ENCODE measurements at places on chromosomes 5 and 9.

DNA sequence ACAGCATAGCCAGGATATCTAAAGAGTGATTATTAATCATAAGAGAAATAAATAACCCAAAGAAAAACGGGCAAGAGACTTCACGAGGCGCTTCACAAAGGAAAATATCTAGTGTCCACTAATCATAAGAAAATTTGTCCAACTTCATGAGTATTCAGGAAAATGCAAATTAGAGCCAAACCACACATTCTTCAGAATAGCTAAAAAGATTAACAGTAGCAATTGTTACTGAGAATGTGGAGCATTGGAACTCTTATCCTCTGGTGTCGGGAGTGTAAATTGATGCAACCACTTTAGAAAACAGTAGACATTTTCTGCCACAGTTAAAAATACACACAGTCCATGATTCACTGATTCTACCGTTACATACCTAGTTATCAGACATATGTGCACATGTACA, 145.7 kb downstream of the CWC27 start:
- DNase-seq = no peak

- no peak for DNase-seq
Measured at GRCh38 chr5:60207040-60207439, 313.5 kb upstream of the PDE4D start.

DNA sequence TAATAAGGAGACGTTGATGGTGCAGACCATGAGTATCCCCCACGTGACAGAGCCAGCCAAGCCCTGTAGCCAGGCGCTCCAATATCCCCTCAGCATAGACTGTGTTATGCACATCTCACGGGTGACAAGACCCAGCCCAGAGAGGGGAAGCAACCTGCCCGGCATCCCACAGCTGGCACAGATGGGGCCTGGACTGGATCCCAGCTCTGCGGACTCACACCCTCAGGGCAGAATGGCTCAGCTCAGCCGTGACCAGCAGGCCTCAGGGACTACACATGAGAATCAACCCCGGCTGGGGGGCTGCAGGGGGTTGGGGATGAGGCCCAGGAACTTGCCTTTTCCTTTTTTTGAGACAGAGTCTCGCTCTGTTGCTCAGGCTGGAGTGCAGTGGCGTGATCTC, 11.7 kb downstream of the FIBCD1 start:
- DNase-seq = no peak

DNA sequence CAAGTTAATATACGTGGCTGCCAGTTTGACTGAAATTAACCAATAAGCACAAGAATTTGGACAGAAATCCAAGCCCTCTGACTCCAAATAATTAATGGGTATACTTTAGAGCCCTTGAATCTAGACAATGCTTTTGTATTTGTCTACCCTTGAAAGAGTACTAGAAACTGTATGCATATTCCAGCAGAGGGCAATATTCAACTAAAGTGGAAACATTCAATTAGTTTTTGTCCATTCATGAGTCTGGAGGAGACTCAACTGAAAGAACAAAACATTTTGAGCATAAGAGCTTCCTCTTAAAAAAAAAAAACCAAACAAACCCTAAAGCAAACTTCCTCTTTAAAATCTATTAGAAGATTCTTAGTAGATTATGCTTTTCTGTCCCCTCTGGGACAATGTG, 157.8 kb downstream of the ARHGEF28 start:
- DNase-seq = no peak

- DNase-seq = no peak
Measured at GRCh38 chr5:34037726-34038125, 5.3 kb downstream of the C1QTNF3 start.

GRCh38 chr9:97487107-97487506, 14.4 kb upstream of the TMOD1 start:
- no peak for DNase-seq

DNA sequence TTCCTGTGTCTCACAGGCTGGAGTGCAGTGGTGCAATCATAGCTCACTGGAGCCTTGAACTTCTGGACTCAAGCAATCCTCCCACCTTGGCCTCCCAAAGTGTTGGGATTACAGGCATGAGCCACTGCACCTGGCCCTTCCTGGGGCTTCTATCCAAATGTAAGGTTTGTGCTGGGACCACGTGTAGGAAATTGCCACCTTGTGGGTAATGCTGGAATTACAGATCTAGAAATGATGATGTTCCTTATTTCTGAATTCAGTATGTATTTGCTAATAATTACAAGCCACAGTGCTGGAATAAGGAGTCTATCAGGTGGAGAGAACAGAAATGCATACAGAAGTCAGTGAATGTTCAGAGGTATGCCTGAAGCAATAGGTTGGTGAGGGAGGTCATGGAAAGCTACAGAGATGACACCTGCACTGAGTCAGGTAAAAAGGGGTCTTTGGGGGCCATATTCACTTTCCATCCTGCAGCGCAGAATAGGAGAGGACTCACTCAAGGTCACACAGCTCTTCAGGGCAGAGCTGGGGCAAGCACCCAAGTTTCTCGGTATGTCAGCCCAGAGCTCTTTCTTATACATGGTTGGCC, 8.8 kb upstream of the IGFBPL1 start:
- DNase-seq = no peak

- DNase-seq = no peak
Measured at GRCh38 chr9:10438955-10439354, 173.8 kb downstream of the PTPRD start.

DNA sequence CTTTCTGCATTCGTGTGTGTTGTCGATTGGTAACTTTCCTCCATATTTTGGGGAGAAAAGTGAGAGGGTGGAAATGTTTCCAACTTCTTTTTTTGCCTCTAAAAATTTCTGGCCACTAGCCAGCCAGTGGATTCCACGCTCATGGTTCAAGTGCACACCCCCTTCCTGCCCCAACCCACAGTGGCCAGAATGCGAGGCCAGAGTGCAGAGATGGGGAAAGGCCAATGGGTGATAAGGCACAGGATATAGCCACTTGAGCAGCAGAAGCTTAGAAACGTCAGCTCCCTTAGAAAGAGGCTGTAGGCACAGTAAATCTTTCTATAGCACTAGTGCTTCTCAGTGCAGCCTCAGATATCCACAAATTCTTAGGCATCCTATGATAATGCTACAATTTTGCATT, 75.8 kb upstream of the ADRB2 start:
- no peak for DNase-seq

DNA sequence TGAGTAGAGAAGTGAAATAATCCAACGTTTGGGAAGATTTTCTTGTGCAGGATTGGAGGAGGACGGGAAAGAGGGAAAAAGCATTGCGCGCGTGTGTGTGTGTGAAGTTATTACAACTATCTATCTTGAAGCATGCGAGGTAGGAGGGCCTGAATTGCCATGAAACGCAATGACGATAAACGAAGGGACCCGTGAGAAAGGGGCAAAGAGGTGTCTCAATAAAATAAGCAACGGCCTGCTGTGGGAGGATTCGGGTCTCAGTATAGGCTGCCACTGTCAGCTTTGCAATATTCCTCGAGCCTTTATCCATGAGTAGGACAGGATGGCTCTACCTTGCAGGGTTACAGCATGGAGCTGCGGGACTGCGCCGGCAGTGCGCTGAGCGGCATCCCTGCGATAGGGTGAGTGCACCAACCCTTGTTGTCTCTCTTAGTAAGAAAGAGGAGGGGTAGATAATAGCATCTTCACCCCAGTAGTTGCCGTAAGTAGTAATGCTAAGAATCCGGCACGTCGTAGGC, 631 bp upstream of the RCL1 start:
- DNase-seq = no peak

DNA sequence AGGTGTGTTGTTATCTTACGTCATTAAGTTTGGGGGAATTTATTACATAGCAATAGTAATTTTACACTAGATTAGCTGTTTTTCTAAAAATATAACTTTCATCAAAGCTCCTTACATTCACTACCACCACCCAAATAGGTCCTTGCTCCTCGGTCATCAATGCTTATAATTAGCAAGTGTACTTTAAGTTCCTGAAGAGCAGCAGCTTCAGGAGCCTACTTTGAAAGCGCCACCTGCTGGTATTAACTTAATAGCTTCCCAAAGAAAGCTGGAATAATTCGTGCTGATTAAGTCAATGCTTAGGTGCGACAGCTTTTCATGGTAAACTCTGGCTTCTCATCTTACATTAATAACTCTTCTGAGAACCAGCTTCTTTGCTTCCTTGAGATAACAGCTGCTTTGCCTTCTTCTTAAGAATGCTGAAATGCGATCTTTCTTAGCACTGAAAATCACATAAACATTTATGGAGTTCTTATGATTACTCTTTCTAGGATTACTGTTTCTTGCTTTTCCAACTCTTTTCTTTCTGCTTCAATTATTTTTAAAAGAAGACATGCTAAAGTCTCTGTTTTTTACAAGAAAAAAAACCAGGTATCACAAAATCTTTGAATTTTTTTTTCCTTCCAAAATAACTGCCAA, 10.0 kb upstream of the C5 start:
- no peak for DNase-seq

DNA sequence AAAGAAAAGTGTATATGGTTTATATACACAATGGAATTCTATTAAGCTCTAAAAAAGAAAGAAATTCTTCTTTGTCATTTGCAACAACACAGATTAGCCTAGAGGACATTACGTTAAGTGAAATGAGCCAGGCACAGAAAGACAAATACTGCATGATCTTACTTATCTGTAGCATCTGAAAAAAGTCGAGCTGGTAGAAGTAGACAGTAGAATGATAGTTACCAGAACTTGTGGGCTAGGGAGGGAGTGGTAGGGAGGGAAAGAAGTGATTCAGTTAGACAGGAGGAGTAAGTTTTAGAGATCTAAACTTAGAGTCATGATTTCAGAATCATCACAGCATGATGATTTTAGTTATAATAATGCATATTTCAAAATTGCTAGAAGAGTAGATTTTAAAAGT, 184.6 kb downstream of the TLE4 start:
- DNase-seq = no peak

DNA sequence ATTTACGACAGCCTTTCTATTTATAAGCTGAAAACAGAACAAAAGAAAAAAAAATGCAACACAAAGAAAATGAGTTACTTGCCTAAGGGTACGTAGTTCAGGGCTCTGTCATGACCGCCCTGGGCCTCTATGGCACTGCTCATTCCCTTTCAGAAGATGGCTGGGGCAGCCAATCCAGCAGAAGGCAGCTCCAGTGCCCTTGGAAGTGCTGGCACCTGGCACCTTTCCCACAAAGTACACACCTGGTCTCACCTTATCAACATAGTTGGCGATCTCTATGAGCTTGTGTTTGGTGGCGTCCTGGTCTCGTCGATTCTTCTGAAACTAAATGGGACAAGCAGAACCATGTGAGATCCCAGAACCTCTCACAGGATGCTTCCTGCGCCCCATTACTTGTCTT, 53.2 kb downstream of the NIPAL4 start:
- no peak for DNase-seq

DNA sequence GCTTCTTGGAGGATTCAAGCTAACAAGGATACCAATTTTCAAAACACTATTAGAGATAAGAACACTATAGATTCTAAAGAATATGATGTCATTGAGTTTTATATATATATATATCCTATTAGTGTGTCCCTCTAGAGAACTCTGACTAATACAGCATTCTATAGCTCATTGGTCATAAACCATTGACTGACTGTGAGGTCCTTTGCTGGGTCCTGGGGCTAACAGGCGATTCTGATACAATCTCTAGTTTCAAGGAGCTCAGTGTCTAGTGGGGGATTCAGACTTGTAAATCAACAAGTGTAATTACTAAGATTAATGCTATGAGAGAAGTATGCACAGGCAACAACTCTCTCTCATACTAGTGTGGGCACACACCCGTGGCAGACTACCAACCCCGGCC, 234.5 kb downstream of the DENND1A start:
- no peak for DNase-seq

GRCh38 chr9:72290311-72290710, 74.7 kb downstream of the ZFAND5 start:
- DNase-seq = no peak

DNA sequence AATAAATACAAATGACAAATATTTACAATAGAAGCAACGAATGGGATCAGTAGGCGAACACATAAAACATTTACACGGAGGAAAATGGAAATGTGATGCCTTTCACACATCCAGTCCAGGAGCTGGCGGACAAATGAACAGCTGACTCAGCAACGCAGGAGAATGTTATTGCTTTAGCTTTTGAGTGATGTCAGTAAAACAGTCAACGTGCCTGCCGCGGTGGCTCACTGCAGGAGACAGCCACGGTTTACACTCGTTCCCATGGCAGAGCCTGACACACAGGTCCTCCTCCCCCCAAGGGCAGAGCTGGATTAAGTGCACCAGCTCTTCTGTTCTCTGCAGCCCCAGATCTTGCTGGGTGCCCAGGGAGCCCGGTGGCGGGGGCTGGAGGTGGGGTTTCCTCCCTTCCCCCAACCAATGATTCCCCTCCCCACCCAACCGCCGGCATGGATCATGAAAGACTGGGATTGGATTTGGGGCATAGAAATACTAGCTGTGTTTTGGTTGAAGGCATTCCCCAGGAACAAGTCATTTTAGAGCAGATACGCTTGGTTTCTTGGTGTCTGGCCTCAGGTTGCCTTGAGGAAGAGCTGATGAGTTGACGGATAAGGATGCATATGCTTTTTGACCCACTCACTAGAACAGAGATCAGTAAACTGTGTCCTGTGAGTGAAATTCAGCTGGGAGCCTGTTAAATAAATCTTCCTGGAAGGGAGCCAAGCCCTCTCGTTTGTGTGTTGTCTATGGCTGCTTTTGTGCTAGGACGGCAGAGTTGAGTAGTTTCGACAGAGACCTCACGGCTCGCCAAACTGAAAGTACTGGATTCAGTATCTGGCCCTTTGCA, 12.5 kb downstream of the STC2 start:
- DNase-seq = no peak

- DNase-seq = no peak
Measured at GRCh38 chr5:42496397-42497156, 73.3 kb downstream of the GHR start.

- DNase-seq = no peak
Measured at GRCh38 chr5:17436761-17437221, 61.2 kb upstream of the TAF11L2 start.

DNA sequence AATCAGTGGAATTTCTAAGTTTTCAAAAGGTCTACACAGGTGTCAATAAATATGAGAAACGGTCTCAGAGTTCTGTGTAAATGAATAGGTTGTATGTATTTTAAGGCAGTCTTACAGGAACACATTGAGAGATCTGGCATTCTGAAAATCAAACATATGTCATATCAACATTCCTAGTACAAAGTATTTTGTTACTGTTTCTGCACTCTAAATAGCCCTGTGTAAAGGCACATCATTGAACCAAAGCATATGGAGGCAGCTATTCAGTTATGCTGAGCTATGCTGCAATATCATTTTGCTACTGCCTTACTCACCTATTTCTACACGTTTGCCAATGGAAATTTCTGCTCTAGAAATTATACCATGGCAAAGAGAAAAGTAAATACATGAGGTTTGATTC, 379.1 kb downstream of the KIAA0825 start:
- no peak for DNase-seq

- no peak for DNase-seq
Measured at GRCh38 chr5:35436400-35437057, 181.1 kb upstream of the SPEF2 start.

DNA sequence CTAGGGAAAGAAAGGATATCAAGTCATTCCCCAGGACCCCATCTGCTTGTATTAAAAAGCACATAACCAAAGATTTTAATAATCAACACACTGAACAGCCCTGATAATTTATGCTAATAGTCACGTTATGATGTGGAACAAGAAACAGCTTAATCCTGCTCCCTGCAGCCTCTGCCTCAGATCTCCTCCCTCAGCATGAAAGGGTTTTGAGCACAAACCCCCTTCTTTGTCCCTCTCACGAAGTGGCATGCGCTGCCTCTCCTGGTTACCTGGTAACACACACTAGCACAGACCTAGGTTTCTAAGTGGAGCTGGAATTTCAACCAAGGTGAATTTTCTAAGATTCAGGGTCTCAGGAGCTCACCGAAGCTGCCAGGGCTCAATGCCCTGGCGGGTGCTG, 5.1 kb downstream of the IGFBPL1 start:
- DNase-seq = no peak

GRCh38 chr5:11560915-11561697, 343.1 kb downstream of the CTNND2 start:
- no peak for DNase-seq
